ENCODE measurements at places on chromosomes 1 and 21. TPM values are rescaled to one million over a fixed set of nuclear protein-coding genes. Genes with fewer than 3 reads are reported as not detected.

DNA sequence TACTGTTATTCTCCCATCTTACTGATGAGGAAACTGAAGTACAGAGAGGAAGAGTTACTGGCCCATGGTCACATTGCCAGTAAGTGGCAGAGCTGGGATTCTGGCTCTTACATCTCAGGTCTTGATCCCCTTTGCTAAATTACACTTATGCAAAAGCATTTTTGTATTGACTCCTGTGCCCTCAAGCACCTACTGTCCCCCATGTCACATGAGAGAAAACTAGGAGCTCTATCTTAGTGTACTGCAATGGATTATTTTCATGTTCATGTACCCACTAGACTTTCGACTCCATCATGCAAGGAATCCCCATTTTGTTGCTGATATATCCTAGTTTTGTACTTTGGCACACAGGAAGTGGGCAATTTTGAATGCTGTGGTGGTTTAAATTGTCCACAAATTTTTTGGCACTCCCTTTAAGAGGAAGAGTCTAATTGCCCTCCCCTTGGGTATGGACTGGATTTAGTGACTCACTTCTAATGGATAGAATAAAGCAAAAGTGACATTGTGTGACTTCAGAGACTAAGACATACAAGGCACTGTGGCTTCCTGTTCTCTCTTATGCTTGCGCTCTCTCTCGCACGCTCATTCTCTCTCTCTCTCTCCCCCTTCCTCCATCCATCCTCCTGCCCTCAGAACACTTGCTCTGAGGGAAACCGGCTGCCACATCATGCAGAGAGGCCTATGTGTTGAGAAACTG lies 43.5 kb upstream of the JAK1 start:
- no peak for DNase-seq

The ADAMTS1 gene
- 5.1 TPM for total RNA-seq

The TIMM17A gene
- total RNA-seq = 11.6 TPM

The ENSA gene
- total RNA-seq = 83.7 TPM

DNA sequence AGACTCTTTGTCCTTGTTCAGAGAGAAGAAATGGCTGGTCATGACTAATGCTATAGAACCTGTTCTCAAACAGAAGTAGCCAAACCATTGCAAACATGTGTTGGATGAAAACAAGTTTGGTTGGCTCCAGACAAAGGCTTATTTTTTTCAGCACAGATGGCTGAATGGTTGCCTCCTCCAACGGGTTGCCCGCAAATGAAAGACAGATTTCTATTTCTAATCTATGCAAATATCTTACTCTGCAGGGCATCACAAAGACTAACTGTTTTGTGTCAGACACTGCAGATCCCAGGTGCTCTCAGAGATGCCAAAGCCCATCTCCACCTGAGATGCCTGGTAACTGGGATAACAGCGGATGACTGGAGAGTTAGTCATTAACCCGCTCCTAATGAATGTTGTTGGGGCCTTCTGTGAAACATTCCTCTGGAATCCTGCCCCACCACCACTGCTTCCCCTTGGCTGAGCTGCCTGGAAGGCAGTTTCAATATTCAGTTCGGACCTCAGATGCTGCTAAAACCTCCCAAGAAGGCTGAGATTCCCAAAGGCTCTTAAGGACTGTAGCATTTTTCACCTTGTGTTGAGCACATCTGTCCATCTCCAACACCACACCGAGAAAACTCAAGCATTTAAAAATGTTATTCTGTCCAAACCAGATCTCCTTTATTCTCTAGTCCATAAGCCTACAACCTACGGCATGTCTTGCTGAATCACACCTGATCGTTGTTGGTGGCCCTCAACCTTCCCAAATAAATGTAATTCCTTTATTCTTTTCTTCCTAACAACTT lies 104.4 kb downstream of the PTPN14 start:
- DNase-seq = no peak

GRCh38 chr1:108140177-108140576 lies 60.0 kb downstream of the SLC25A24 start:
- DNase-seq = no peak

GRCh38 chr1:184222652-184223052 lies 164.2 kb upstream of the C1orf21 start:
- peak; percentile 52 for DNase-seq

- DNase-seq = no peak
These were observed 164.4 kb downstream of the ZNF281 start for GRCh38 chr1:200245473-200245872.

The B4GALT2 gene
- 42.5 TPM for total RNA-seq

- DNase-seq = peak; percentile 78
These were observed 238.0 kb upstream of the TMEM51 start for GRCh38 chr1:14915356-14916054.

- no peak for DNase-seq
These were observed 11.7 kb downstream of the C1orf216 start for GRCh38 chr1:35706846-35707600.

The SEMA6C gene
- 10.2 TPM for total RNA-seq

DNA sequence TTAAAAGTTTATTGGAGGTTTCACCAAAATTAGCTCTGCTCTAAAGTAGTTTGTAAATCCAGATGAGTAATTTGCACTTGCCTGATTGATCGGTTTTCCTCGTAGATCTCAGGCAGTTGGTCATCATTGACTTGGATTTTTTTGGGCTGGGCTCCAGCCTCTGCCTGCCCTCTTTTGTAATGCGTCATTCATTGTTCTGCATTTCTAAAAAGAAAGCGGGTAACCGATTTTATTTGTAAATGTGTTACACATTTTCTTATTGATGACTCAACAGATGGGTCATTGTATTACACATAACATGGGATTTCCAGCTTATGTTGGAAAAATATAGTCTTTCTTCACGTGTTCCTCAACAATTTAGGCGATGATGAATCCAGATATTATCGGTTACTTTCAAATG lies 5.5 kb downstream of the ETS2 start:
- no peak for DNase-seq

DNA sequence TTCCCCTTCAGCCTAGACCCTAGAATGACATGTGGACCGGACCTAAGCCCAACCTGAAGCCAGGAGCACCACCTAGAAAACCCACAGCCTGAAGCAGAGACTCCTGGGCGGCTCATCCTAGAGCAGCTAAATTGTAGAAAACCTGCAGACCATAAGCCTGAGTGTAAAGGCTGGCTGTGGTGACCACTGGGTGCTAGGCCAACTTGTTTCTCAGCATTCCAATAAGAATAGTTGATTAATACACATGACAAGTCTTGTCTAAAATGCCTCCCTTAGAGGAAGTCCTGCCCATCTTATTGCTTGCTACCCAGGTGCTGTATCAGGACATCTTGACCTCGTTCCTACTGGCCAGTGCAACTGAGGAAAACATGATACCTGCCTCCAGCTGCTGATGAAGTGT lies 23.3 kb upstream of the CASQ2 start:
- DNase-seq = no peak

GRCh38 chr1:23867542-23867894 lies 572 bp downstream of the FUCA1 start:
- DNase-seq = no peak

GRCh38 chr1:78333502-78333901 lies 157.3 kb upstream of the PTGFR start:
- DNase-seq = peak; percentile 5

DNA sequence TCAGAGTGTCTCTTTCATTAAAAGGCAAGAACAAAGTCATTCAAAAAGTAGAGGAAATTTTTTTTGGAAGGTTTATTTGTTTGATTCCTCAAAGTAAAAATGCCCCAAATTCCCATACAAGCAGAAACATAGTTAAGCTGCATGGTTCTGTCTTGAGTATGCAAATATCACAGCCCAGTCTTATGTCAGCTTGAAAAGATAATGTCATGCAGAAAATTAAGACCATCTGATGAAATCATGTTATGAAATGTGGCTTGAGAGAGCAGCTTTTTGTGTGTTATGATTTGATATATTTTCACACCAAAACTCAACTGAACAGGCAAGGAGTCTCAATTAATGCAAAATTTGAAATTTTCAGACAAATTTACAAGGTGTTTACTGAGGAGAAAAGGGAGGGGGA lies 411.0 kb downstream of the LMO4 start:
- no peak for DNase-seq

The NAV1 gene
- 8.1 TPM for total RNA-seq

- peak; percentile 86 for DNase-seq
These were observed 8.0 kb upstream of the MACF1 start for GRCh38 chr1:39196244-39197215.

DNA sequence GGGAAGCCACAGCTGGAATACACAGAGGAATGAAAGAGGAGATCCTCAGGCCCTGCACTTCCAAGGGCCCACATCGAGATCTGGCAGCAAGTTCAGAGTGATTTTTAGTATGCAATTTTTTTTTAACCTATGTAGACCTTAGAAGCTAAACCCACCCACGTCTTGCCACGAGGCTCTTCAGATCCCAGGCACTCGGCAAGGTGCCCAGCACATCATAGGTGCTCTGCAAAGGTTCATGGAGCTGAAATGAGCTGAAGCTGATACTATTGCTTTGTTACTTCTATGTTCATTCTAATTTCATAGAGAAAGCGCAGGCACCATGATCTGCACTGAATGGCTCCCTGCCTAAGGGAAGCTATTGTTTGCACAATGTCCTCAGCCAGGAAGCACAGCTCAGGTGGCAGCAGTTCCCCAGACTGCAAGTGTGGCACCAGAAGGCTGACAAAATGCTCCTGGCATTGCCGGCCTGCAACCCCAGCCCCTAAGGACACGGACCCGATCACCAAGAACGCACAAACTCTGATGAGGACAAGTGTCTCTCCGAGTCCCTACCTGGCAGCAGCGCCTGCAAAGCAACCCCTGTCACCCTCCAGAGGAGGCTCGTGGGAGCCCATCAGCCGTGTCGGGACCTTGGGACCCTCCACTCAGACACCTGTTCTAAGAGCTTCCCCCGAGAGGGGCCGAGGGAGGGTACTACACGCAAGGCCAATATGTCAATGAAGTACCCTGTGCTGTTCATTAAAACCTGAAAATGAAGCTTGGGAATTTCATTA lies 264.2 kb downstream of the NPHP4 start:
- DNase-seq = no peak

The LRRC71 gene
- total RNA-seq = not detected

The SNRNP40 gene
- 111 TPM for total RNA-seq

The PCNT gene
- total RNA-seq = 36.9 TPM

- DNase-seq = no peak
These were observed 23.6 kb upstream of the EPS8L3 start for GRCh38 chr1:109787211-109787844.

DNA sequence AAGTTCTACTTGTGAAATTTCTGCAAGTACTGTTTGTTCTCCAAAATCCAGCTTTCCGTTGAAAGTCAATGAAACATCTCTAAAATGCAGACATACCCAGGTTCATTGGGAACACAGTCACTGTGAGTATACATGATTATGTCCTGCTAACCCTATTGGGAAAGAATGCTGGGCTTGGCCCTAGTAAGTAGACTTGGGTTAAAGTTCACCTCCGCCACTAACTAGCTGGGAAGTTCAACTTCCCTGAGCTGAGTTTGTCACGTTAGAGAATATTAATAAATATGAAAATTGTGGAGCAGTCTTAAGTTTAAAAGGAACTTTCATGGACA lies 10.5 kb upstream of the PGD start:
- no peak for DNase-seq
